Smooth muscle cell of trachea (primary cell): ENCODE measurements at places on chromosomes 6 and 20. TPM values are rescaled to one million over a fixed set of nuclear protein-coding genes. Genes with fewer than 3 reads are reported as not detected.

The PTP4A1 gene
- 44.5 and 62.8 TPM in 2 replicates for total RNA-seq

The PHACTR3 gene
- total RNA-seq = not detected in 2 replicates

The ZNF334 gene
- 1.6 and 2.5 TPM in 2 replicates for total RNA-seq

The COQ3 gene
- 3.3 and 11.3 TPM in 2 replicates for total RNA-seq

The GMEB2 gene
- 10.6 and 14.4 TPM in 2 replicates for total RNA-seq

The TRIM31 gene
- total RNA-seq = not detected in 2 replicates

The CBLN4 gene
- not detected in 2 replicates for total RNA-seq

The CHRNA4 gene
- total RNA-seq = not detected in 2 replicates

The CDSN gene
- not detected in 2 replicates for total RNA-seq

The MAFB gene
- total RNA-seq = 1.0 and 3.3 TPM in 2 replicates
